ENCODE measurements at places on chromosomes 1 and 21. TPM values are rescaled to one million over a fixed set of nuclear protein-coding genes. Genes with fewer than 3 reads are reported as not detected.

- peaks cover 12% of the 10 kb centered on the region for H3K4me1 ChIP-seq
- DNase-seq = no peak
- H3K36me3 ChIP-seq = no peaks in the 10 kb centered on the region
- no peak overlapping the region for H3K4me3 ChIP-seq
- H3K27ac ChIP-seq = no peak overlapping the region
Observed at GRCh38 chr1:7584157-7584556, 186.9 kb upstream of the VAMP3 start.

DNA sequence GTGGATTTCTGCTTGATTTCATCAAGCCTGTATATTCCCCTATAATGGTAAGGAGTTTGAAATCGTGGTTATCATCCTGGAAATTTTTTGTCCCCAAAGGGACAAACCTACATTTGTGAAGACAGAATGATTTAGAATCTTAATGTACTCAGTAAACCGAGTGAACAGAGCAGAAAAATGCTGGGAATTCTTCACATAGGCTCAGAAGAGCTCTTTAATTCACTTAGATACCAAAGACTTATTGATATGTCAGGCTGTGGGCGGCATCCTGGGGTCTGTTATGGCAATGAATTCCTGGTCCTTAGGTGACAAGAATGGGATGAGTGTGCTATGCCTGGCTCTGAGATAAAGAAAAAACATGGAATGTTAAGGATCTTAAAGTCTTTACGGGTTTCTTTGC, 74.9 kb downstream of the ROR1 start:
- H3K27me3 ChIP-seq = no peaks in the 10 kb centered on the region
- H3K4me1 ChIP-seq = no peaks in the 10 kb centered on the region
- no peaks in the 10 kb centered on the region for H3K36me3 ChIP-seq
- H3K4me3 ChIP-seq = no peak overlapping the region
- no peak overlapping the region for H3K27ac ChIP-seq

DNA sequence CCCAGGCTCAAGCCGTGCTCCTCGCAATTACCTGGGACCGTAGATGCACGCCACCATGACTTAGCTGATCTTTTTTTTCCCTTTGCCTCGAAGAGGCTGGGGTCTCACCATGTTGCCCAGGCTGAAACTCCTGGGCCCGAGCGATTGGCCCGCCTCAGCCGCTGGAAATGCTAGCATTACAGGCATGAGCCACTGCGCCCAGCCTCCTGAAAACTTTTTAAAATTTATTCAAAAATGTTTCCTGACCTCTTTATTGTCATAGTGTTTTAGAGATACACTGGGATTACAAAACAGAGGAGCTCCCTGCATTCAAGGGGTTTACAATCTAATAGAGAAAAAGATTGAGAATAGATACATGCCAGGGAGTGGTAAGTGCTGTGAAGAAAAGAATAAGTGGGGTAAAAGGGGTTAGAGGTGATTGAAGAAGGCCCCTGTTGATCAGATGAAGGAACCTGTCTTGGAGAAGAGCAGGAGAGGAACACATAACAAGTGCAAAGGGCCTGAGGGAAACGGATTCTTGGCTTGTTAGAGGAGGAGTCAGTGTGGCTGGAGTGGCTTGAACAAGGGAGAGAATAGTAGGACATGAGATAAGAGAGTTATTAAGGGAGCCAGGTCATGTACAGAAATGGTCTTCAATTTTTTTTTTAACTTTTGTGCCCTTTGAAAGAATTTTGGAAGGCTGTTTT, 1.7 kb upstream of the TRIM33 start:
- no peak overlapping the region for H3K27ac ChIP-seq
- no peaks in the 10 kb centered on the region for H3K27me3 ChIP-seq
- peak overlapping the region; percentile 91 for H3K4me3 ChIP-seq
- H3K4me1 ChIP-seq = peaks cover 25% of the 10 kb centered on the region
- no peak for DNase-seq

DNA sequence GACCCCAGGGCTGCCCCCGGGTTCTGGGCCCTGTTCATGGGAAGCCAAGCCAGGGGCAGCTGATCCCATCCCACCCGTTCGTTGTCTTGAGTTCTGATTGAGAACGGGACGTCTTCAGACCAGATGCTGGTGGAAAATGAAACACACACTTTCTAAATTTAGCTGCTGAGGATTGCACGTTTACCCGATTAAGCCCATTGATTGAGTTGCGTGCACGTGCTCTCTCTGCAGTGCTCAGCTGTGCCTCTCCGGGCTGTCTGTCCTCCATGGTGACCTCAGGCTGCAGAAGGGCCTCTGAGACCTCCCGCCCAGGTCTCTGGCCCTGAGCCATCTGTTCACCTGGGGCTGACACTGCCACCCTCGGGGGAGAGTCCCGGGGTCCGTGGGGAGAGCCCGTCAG, 27.0 kb upstream of the PEX10 start:
- no peaks in the 10 kb centered on the region for H3K4me1 ChIP-seq
- no peak overlapping the region for H3K27ac ChIP-seq
- H3K4me3 ChIP-seq = no peak overlapping the region
- no peak for DNase-seq
- peaks cover 21% of the 10 kb centered on the region for H3K27me3 ChIP-seq

The WNT3A gene
- not detected for total RNA-seq

The CD2 gene
- not detected for total RNA-seq

The FLG2 gene
- total RNA-seq = not detected

GRCh38 chr1:68958958-68959357, 462.1 kb upstream of the DEPDC1 start:
- no peak overlapping the region for H3K4me3 ChIP-seq
- DNase-seq = no peak
- no peaks in the 10 kb centered on the region for H3K36me3 ChIP-seq
- H3K4me1 ChIP-seq = no peaks in the 10 kb centered on the region
- H3K27me3 ChIP-seq = no peaks in the 10 kb centered on the region

DNA sequence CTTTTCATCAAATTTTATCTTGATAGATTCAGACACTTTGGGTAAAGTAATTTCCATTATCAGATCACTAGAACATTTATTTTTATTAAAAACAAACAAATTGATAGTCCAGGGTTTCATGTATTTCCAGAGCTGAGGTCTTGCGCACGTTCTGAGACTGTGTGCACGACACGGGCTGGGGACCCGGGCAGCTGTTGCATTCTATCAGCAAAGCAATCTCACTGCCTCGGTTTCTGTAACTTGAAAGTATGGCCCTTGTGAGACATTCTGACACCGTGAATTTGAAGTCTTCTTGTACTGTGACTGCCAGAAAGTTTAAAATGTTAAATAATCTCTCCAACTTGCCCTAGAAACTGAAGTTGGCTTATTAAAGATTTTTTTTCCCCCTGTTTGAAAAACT, 746.9 kb upstream of the ADGRL2 start:
- H3K36me3 ChIP-seq = no peaks in the 10 kb centered on the region
- H3K27me3 ChIP-seq = no peaks in the 10 kb centered on the region
- no peak for DNase-seq
- no peak overlapping the region for H3K4me3 ChIP-seq
- no peaks in the 10 kb centered on the region for H3K4me1 ChIP-seq

GRCh38 chr1:31502926-31503511, 73.3 kb upstream of the TINAGL1 start:
- DNase-seq = no peak
- H3K36me3 ChIP-seq = no peaks in the 10 kb centered on the region
- no peak overlapping the region for H3K4me3 ChIP-seq
- peaks cover 9% of the 10 kb centered on the region for H3K4me1 ChIP-seq
- H3K27ac ChIP-seq = no peak overlapping the region

- DNase-seq = no peak
- no peaks in the 10 kb centered on the region for H3K36me3 ChIP-seq
- H3K27ac ChIP-seq = no peak overlapping the region
- H3K4me3 ChIP-seq = no peak overlapping the region
Observed at GRCh38 chr1:200895443-200895789, 716 bp downstream of the INAVA start.

The OR10J1 gene
- total RNA-seq = not detected

The AIM2 gene
- total RNA-seq = 1.3 TPM

DNA sequence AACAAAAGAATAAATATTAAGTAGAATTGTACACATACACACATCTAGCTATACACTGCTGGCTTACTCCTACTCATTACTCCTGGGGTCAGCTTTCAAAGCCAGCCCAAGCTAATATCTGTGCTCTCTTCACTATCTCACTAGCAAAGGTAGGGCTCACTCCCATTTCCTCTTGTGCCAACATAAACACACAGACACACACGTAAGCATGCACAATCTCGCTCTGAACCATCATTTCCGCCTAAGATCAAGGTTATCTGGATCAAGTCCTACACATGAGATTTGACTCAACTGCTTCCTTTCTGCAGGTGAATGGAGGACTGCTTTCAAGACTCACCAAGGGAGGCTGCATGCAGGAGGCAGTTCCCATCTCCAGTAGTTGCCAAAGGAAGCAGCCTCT, 28.8 kb upstream of the MTMR11 start:
- H3K27ac ChIP-seq = no peak overlapping the region
- no peak for DNase-seq
- no peaks in the 10 kb centered on the region for H3K27me3 ChIP-seq
- 0 out of 2 replicates have a peak, but pooled peaks cover 3% of the 10 kb centered on the region for H3K4me1 ChIP-seq
- H3K4me3 ChIP-seq = no peak overlapping the region
- peaks cover 50% of the 10 kb centered on the region for H3K36me3 ChIP-seq

DNA sequence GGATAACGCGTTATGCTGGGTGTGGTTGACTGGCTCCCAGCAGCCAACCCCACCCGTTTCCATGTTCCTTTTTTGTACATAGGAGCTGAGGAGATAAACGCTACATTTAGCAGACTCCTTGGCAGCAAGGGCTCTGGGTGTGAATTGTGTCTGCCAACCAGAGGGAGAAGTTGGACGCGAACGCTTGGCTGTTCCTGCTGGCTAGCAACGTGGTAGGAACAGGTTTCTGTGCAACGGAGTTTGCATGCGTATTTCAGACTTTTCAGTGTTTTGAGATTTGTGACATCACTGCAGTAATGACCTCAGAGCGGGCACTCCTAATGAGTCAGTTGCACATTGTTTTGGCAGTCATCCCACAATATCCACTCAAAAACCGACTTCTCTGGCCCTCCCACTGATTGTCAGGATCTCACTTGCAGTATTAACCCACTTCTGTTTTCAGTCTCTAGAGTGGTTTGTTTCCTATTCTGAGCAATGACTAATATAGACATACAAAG, 98.7 kb upstream of the RGS1 start:
- H3K27me3 ChIP-seq = peaks cover 6% of the 10 kb centered on the region
- no peak overlapping the region for H3K27ac ChIP-seq
- H3K4me1 ChIP-seq = peaks cover 13% of the 10 kb centered on the region
- peak; percentile 90 for DNase-seq
- H3K4me3 ChIP-seq = peak overlapping the region; percentile 54
- no peaks in the 10 kb centered on the region for H3K36me3 ChIP-seq
